ENCODE measurements at places on chromosomes 16 and 17.

- DNase-seq, result no peak
Measured at GRCh38 chr16:62130101-62130500, 93.9 kb upstream of the CDH8 start.

- DNase-seq, result no peak
Measured at GRCh38 chr17:19461116-19461515, 50.1 kb downstream of the RNF112 start.

GRCh38 chr17:45940293-45940692 is 45.9 kb downstream of the MAPT start:
- DNase-seq, result no peak

GRCh38 chr16:89009343-89010209 is 32.6 kb upstream of the CBFA2T3 start:
- DNase-seq, result no peak

DNA sequence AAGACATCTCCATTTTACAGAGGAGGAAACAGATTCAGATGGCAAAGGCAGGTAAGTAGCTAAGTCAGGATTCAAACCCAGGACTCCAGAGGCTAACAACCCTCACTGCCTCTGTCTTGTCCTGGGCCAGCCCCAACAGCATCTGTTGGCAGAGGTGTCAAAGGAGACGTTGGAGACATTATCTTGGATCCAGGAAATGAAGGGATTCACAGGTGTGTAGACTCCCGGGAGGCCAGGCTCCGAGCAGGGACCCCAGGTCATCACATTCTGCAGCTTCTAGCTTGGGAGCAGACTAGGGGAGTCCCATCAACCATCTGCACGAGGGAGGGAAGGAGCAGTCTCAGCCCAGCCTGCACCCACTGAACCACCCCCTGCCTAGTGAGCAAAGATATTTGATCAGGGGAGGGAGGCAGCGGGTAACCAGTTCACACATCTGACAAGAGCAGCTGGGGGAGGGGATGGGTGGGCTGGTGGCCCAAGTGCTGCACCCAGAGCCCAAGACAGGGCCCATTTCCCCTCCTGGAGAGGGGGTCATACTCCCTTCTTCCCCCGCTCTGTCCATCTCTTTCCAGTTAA is 1.0 kb upstream of the B9D1 start:
- DNase-seq, result no peak

- DNase-seq, result no peak
Measured at GRCh38 chr17:66943484-66943883, 21.0 kb upstream of the CACNG4 start.

GRCh38 chr16:84813141-84813934 is 6.4 kb upstream of the CRISPLD2 start:
- no peak for DNase-seq

GRCh38 chr17:42392692-42393415 is 4.6 kb upstream of the STAT3 start:
- no peak for DNase-seq

GRCh38 chr17:1979182-1979985 is 45.8 kb downstream of the RTN4RL1 start:
- DNase-seq, result no peak

- DNase-seq, result no peak
Measured at GRCh38 chr16:47612711-47613110, 151.6 kb downstream of the PHKB start.

GRCh38 chr17:77214743-77215142 is 74.0 kb downstream of the SEC14L1 start:
- DNase-seq, result no peak

DNA sequence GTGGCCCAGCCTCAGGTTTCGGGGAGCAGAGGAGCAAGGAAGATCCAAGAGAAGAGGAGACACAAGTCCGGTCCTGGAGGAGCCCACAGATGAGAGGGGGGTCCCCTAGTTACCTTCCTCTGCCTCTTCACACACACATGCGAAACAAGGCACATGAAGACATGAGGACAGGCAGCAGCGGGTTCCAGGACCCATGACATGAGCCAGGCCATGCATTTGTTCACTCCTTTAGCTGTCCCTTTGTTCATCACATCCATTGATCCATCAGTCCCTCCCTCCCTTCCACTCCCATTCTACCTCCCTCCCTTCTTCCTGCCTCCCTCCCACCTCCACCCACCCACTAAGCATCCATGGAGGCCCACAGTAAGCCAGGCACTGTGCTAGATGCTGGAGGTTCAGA is 9.4 kb downstream of the PPY start:
- no peak for DNase-seq

DNA sequence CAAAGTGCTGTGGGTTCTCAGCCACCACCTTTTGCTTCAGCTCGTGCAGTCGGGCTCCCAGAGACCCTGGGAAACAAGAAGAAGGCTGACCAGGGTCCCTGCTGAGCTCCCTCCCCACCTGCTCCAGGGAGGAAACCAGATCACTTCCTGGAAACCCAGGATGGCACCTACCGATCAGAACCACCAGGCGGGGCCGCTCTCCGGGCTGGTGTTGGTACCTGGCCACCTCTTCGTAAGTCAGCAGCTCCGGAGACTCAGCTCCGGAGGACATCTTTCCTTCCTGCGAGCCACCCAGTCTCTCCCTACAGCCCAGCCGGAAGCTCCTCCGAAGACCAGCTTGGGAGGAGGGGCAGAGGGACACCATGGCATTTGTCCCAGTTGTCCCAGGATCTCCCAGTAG is 18.9 kb downstream of the MPP3 start:
- DNase-seq, result no peak

GRCh38 chr16:84339311-84339710 is 29.0 kb upstream of the ATP2C2 start:
- no peak for DNase-seq

DNA sequence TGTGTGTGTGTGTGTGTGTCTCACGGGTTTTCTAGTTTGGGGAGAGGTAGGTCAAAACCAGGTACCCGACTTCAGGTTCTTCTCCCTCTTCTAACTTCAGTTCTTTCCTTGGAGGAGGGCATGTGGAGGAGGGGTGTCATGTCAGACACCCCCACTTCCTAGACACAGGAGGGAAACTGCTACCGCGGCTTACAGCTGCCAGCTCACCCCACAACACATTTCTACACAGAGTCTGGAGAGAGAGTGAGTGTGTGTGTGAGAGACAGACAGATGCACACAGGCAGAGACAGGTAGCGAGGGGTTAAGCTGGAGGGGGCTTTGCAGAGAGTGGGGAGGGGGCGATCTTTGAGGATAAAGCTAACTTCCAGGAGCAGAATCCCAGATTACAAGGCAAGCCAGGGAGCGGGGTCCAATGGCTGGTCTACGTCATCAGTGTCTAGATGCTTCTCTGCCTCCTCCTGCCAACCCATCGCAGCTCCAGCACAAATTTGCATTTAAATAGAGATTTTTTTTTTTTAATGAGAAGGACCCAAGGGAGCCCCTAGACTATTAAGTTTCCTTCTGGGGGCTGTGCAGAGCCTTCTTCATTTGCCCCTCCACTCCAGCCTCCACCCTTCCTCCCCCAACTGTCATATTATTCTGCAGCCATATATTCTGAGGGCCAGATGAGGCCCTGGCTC is 48.9 kb downstream of the MRM1 start:
- DNase-seq, result no peak

DNA sequence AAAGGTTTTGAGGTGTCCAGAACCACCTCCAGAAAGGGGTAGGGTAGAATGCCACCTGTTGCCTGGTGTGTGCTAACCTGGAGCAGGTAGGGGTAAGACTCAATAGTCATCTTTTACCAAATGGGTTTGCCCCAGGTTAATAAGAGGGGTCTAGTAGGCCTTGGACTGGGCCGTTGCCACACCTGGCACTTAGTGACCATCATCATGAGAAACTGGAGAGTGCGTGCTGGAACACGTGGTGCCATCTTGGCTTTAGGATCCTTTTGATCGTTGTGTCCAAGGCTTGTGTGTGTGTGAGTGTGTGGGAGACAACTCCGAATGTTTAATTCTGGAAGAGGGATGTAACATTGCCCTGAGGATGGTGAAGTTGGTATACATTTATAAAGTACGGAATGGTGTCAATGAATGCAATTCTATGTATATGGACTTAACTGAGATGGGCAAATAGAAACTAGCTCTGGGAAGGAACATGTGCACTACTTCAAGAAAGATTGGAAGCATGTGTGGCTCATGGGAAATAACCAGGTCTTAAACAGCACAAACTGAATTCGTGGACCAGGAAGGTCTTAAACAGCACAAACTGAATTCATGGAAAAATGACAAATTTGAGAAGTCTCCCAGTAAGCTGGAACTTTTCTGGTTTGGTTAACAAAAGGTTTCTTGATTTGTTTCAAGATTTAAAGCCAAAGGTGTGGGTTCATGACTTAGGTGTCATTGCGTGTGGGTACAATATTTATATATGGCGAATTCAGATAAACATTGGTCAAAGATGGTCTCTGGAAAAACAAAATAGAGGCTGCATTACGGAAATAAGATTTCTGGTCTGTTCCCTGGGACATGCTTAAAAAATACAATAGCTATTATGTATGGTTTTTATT is 7.2 kb downstream of the FUS start:
- DNase-seq, result no peak

DNA sequence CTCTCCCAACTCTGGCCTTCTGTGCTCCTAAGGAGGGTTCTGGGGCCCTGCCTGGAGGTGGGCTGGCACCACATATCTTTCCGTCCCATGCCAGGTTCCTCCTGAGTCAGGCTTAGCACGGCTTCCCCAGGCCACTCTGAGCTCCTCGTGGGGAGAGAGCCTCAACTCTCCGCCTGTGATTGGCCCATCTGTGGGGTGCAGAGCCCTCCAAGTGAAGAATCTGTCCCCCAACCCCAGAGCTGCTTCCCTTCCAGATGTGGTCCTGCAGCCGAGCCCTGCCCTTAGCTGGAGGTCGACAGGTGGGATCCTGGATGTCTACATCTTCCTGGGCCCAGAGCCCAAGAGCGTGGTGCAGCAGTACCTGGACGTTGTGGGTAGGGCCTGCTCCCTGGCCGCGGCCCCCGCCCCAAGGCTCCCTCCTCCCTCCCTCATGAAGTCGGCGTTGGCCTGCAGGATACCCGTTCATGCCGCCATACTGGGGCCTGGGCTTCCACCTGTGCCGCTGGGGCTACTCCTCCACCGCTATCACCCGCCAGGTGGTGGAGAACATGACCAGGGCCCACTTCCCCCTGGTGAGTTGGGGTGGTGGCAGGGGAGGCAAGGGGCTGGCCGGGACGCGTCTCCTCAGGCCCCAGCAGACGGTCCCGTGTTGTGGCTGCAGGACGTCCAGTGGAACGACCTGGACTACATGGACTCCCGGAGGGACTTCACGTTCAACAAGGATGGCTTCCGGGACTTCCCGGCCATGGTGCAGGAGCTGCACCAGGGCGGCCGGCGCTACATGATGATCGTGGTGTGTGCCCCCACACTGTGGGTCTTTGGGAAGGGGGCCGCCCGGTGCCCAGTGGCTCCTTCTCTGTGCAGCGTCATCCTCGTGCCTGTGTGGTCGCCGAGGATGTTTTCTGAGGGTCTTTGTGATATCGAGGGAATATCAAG is 6.9 kb downstream of the GAA start:
- DNase-seq, result no peak

DNA sequence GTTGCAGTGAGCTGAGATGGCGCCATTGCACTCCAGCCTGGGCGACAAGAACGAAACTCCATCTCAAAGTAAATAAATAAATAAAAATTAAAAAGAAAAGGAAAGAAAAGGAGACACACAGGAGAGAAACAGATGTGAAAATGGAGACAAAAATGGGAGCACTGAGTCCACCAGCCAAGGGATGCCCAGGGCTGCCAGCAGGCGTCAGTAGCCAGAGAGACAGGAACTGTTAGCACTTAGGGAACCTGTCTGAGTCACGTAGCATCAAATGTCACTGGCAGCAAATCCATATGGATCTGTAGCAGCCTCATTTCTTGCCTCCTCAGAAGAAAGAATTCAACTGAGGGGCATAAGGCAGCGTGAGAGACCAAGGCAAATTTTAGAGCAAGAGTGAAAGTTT is 79.7 kb downstream of the CYLD start:
- DNase-seq, result no peak

DNA sequence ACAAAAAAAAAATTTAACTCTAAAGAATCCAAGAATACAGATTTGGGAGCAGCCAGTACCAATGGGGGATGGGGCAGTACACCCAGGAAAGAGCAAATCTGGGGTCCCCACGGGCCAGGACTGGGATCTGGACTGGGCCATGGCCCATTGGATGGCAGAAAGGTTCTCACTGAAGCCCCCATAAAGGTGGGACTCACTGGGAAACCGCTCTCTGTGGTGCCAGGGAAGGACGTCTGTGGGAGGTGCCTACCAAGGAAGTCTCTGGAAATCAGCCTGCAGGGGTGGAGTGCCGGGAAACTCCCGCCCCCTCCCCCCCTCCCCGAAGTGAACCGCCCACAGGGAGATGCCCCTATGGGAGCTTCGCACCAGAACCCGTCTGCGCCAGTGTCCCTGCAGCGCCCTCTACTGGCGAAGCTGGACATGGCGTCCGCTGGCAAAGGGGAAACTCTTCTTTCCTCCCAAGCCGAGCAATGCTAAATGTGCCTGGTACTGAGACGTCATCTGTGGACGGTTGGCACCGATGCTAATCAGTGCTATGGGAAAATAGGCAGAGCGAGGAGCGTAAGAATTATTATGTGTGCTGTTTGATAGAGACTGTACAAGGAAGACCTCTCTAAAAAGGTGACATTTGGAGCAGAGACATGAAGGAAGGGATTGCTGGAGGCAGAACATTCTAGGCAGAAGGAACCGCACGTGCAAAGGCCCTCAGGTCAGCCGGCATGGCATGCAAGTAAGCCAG is 671.1 kb downstream of the WWOX start:
- DNase-seq, result peak; percentile 64

DNA sequence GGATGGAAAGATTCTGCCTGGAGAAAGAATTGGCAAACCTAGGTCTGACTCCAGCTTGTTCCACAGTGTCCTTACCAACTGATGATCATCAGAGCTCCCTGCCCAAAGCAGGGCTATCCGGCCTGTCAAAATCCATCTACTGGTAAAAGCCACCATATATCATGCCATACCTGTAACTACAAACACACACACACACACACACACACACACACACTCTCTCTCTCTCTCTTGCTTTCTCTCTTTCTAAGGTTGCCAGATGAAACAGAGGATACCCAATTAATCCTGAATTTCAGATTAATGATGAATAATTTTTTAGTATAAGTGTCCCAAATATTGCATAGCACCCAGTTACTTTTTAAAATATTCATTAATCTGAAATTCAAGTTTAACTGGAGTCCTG is 1.5 kb upstream of the MMP28 start:
- no peak for DNase-seq
